Bladder microvascular endothelial cell (primary cell): ENCODE measurements at places on chromosomes 5 and 9. TPM values are rescaled to one million over a fixed set of nuclear protein-coding genes. Genes with fewer than 3 reads are reported as not detected.

The GALNT12 gene
- 0.13 and 0.32 TPM in 2 replicates for total RNA-seq

The PPP1R2B gene
- 0.06 and 0.16 TPM in 2 replicates for total RNA-seq

The ENHO gene
- total RNA-seq, result 0.06 and 0.16 TPM in 2 replicates

The CACFD1 gene
- 4.7 and 30.5 TPM in 2 replicates for total RNA-seq

The PDE6A gene
- total RNA-seq, result 0.06 TPM in 1 of 2 replicates, not detected in the other

The SPATA31A6 gene
- not detected in 2 replicates for total RNA-seq

The DIPK1B gene
- 109 and 161 TPM in 2 replicates for total RNA-seq

The DAB2IP gene
- total RNA-seq, result 16.7 and 33.6 TPM in 2 replicates

The CSF1R gene
- not detected in 2 replicates for total RNA-seq

The VAV2 gene
- 13.6 and 24.2 TPM in 2 replicates for total RNA-seq

The LAMC3 gene
- total RNA-seq, result under 0.01 and 0.50 TPM in 2 replicates

The TEX48 gene
- total RNA-seq, result not detected in 2 replicates

The PDCD1LG2 gene
- total RNA-seq, result 4.9 and 7.0 TPM in 2 replicates

The BTNL9 gene
- total RNA-seq, result 0.13 and 0.81 TPM in 2 replicates

The OR4F3 gene
- not detected in 2 replicates for total RNA-seq

The PBX3 gene
- 10.4 and 24.5 TPM in 2 replicates for total RNA-seq

The MEIKIN gene
- not detected in 2 replicates for total RNA-seq

The FLT4 gene
- 78.0 and 431 TPM in 2 replicates for total RNA-seq

The LCN1 gene
- total RNA-seq, result not detected in 2 replicates

The INSL4 gene
- total RNA-seq, result not detected in 2 replicates

The COL15A1 gene
- 18.3 and 28.2 TPM in 2 replicates for total RNA-seq

The BRINP1 gene
- total RNA-seq, result 0.06 and 0.16 TPM in 2 replicates

The PCDHA4 gene
- total RNA-seq, result under 0.01 and 0.19 TPM in 2 replicates

The UAP1L1 gene
- 12.1 and 23.3 TPM in 2 replicates for total RNA-seq

The TMEM215 gene
- total RNA-seq, result not detected in 2 replicates

The CCDC192 gene
- not detected in 2 replicates for total RNA-seq

The IL7R gene
- total RNA-seq, result 0.97 and 1.9 TPM in 2 replicates

The PLAC8L1 gene
- not detected in 2 replicates for total RNA-seq

The ASPN gene
- total RNA-seq, result 0.06 TPM in 1 of 2 replicates, not detected in the other

The ECPAS gene
- total RNA-seq, result 76.4 and 120 TPM in 2 replicates

The SIL1 gene
- 48.4 and 60.6 TPM in 2 replicates for total RNA-seq

The SPATA31A3 gene
- not detected in 2 replicates for total RNA-seq
